ENCODE measurements at places on chromosomes 3 and 15.

DNA sequence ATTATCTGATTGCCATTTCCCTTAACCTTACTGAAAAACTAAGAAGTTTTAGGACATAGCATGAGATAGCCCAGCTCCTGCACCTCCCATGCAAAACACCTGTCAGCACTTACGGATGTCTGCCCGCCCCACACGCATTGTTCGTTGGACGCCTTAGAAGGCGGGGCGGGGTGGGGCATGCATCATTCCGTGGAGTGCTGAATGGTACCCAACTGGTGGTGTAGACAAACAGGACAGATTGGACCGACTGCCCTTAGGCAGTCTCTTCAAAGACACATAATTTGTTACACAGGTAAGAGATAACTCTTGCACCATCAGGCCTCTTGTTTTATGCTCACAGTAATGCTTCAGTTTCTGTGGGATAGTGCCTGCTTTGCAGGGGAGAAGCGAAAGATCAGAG, 93.8 kb downstream of the SMAD6 start:
- no peak for DNase-seq

DNA sequence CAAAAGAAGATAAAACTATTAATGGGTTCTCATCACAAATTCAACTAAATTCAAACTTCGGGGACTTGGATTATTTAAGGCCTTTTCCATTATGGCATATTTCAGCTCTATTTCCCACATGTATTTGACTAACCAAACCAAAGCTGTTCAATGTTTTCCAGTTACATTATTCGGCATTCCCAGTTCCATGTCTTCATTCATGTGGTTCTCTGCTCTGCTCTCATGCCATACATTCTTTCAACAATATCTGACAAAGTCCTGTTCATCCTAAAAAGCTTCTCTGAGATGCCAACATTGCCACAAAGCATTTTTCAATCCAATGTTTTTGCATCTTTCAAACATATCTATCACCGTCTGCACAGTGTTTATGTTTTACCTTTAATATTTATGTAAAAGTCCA, 141.4 kb downstream of the GREM1 start:
- DNase-seq = peak; percentile 53

DNA sequence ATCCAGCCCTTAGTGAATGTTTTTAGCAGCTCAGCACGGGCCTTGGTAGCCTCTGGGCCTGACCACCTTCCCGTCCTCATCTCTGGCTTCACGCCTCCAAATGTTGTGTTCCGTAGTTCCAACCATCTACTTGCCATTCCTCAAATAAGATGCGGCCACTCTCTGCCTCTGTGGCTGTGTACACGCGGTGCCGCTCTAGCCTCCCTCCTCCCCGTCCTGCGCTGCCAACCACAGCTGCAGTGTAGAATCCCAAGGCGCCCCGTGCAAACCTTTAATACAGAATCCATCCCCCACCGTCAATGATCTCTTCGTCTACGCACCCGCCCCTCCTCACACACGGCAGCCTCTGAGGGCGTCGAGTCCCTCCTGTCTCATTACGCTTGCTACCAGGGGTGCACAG, 77.2 kb downstream of the VGLL4 start:
- DNase-seq = no peak

DNA sequence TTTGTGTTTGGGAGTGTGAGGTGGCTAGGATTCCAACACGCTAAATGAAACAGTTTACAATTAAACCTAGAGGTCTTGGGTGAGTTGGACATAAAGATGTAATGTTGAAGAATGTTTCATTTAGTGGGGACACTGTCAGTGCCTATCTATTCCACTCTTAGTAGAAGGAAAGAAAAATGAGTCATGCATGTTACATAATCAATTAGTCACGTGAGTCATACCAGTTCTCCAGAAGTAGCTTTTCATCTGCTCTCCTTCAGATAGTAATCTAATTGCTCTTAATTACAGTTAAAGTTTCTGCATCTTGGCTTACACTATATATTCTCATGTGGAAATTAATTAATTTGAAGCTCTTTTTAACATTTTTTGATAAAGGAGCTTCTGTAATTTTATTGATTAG, 115.7 kb upstream of the P2RY1 start:
- peak; percentile 53 for DNase-seq

DNA sequence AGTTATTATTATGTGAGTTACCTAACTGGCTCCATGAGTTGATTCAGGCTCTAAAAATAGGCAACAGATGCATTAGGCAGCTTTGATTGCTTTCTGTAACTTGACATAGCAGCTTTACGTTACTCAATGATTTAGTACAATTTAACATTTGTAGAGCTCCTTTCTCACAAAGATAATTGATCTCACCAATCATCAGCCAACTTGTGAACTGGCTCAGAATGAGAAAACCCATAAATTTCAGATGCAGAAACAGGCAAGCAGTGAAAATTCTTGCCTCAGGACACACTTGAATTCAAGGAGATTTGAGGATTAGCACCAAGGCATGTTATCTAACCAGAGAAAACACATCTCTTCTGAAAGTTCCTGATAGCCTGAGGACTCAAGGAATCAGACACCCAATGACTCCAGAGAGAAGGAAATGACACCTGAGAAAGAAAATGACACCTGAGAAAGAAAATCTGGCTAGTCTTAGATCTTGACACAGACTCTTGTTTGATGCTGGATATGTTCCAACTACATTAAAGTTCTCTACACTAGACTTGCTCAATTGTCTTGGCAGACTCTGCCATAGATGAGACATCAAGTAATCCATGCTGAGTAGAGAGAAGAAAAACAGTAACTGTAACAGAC, 315.1 kb upstream of the CBLB start:
- DNase-seq = peak; percentile 88
